ENCODE measurements at places on chromosomes 7 and 10.

DNA sequence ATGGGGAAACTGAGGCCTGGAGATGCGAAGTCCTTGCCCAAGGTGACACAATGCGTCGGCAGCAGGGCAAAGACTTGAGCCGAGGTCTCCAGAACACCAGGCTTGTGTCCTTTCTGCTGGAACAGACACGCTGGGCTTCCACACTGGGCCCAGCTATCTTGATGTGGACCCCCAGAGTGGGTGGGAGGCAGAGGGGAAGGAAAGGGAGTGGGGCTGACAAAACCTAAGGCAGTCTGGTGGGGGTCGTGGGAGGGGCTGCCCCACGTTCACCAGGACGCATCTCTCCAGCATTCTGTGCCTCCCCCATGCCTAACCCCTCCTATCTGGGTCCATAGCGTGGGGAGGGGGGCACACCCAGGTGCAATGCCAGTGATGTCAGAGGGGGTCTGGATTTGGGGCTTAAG is 38.1 kb downstream of the PPIF start:
- DNase-seq: no peak

GRCh38 chr10:12974078-12974477 is 27.4 kb downstream of the CCDC3 start:
- DNase-seq: no peak

DNA sequence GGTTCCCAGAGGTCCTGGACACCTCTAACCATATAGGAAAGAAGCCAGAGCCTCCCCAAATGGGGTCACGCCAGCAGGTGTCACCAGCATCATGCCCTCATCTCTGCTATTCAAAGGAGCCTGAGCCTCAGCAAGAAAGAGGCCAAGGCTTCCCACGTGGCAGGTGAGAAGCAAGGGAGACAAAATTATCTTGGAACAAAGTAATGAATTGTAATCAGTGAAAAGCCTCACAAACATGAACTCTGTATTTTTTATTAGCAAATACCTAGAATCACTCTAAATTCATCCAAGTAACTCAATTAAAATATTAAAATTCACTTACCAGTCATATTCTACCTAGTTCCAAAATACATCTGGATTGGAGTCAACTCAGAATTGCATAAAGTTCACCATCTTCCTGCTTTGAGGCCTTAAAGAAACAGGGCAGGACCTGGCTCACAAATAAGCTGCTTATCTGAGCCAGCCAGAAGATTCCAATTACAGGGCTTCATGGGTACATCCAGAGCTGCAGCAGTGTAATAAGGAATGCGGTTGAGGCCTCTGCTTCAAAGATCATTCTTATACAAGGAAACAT is 68.7 kb downstream of the SGMS1 start:
- no peak for DNase-seq

- DNase-seq: no peak
Observed at GRCh38 chr10:83274088-83274487, 865.2 kb upstream of the GHITM start.

DNA sequence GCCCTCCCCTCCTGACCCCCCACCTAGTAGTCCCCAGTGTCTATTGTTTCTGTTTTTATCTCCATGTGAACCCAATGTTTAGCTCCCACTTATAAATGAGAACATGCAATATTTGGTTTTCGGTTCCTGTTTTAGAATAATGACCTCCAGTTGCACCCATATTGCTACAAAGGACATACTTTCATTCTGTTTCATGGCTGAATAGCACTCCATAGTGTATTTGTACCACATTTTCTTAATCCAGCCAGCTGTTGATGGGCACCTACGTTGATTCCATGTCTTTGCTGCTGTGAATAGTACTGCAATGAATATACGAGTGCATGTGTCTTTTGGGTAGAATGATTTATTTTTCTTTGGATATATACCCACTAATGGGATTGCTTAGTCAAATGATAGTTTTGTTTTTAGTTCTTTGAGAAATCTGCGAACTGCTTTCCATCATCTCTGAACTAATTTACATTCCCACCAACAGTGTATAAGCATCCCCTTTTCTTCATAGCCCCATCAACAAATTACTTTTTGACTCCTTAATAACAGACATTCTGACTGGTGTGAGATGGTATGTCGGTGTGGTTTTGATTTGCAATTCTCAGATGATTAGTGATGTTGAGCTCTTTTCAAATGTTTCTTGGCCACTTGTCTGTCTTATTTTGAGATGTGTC is 128.4 kb upstream of the PHYHIPL start:
- no peak for DNase-seq

DNA sequence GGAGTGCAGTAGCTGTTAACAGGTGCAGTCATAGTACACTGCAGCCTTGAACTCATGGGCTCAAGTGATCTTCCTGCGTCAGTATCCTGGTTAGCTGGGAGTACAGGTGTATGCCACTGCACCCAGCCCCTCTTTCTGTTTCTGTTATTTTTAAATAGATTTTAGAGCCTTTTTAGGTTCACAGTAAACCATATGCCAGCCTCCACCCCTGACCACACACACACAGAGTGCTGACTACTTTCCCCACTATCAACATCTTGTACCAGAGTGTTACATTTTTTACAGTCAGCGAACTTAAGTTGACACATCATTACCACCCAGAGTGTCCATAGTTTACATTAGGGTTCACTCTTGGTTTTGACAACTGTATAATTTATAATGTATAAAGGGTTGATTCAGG is 32.1 kb downstream of the MARCHF5 start:
- no peak for DNase-seq

DNA sequence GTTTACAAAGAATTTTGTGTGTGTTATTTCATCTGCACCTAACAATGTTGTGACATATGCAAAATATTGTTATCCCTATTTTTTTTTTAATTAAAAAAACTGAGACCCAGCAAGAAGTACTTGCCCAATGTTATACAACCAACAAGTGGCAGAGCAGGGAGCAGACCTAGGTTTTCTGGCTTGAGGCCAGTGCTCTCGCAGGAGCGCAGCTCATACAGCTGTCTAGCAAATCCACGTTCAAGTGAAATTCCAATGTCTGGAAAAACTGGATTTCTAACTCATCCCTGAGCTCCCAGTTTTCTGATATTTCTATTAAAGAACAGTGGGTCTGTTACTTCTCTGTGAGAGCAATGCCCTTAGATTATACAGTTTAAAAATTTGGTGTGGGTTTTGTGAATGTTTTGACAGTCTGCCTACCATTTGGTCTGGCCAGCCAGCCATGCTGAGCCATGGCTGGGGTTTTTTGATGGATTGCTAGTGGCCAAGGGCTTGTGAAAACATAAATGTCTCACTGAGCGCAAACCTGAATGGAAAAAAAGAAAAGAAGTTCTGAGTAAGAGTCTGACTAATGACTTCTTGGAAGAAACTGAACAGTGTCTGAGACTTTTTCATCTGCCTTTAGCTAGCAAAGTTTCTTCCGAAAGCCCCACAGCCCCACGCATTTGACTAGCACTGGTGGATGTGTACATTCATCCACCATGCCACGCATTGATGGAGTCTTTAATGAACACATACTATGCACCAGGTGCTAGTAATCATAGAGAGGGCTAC is 15.4 kb upstream of the PRF1 start:
- peak; percentile 39 for DNase-seq

DNA sequence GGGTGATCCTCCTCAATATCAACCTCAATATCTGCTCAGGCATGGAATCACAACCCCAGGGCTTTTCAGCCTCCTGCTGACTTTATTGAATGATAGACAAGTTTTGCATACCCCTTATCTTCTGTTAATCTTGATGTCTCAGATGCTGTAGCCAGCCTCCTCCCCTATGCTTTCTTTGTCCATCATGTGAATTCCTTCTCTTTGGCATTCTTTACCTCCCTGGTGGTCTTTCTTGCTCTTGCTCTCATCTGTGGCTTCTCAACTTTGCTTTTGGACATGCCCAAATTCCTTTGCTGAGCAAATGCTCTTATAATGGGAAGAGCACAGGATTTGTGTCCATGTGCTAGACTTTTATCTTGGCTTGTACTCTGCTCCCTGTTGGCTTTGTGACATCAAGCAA is 73.4 kb upstream of the FAM13C start:
- DNase-seq: no peak

GRCh38 chr10:93600446-93601145 is 439 bp downstream of the RBP4 start:
- DNase-seq: no peak

GRCh38 chr10:73086816-73087215 is 9.8 kb downstream of the P4HA1 start:
- no peak for DNase-seq

GRCh38 chr10:24128066-24128730 is 80.7 kb upstream of the KIAA1217 start:
- no peak for DNase-seq

DNA sequence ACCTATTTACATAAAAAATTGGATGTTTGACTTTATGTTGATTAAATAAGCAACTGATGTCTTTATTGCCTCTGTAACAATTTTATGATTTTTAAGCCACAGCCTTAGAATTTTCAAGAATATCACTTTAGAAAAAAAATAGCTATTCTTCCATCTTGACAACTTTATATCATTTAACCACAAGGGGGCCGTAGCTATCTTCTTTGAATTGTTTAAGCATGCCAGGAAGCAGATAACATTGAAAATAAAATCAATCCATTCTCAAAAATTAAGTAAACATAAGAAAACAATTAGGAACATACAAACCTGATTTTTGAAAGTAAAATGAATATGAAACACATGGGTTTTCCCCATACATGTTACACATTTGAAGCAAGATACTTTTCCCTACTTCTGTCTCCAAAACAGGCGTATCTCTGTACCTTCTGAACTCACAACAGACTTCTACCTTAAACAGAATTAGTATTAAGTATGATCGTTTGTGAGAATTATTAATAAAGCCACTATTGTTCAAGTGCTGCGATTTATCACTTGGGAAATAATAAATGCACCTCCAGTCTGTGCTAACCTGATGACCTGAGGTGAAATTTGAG is 209.0 kb downstream of the CACNA2D1 start:
- no peak for DNase-seq

GRCh38 chr7:91242097-91242844 is 22.0 kb upstream of the FZD1 start:
- no peak for DNase-seq

All from epithelial cell of prostate (primary cell).